IgD-negative memory B cell (primary cell): ENCODE measurements at places on chromosomes 7 and 10. TPM values are rescaled to one million over a fixed set of nuclear protein-coding genes. Genes with fewer than 3 reads are reported as not detected.

The OPALIN gene
- polyA plus RNA-seq: not detected

The SFTPA1 gene
- polyA plus RNA-seq: not detected

The NAT16 gene
- not detected for polyA plus RNA-seq

The BICC1 gene
- not detected for polyA plus RNA-seq

The CRYGN gene
- not detected for polyA plus RNA-seq
